Bone marrow (tissue), 2 donors: ENCODE measurements at places on chromosomes 3 and 15.

DNA sequence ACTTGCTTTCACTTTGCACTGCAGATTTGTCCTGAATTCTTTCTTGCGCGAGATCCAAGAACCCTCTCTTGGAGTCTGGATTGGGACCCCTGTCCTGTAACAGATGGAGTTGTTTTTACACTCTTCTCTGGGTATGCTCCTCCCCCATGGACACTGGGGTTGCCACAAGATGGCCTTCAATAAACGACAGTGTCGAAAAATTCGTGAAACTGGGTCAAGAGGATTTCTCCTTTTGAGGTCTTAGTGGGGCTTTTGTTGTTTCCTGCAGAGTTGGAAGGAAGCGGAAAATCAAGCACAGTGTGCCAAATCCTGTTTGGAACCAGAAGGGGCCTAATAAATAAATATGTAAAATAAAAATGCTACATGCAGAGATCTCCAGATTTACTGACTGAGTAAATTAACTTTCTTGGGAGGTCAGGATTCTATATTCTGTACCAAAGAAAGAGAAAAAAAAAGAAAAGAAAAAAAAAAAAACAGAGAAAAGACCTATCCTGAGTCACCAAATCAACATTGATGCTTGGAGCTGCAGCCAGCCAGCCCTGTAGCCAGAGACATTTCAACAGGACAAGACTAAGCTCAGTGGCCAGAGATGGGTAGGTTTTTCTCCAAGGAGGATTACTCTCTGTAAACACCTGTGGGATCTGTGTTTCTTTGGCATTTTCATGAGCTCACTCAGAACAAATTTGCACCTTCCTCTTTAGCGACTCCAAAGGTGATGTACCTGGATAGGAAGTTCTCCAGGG, 24.8 kb downstream of the CCDC80 start:
- no peak for DNase-seq

- DNase-seq, result no peak
Observed at GRCh38 chr3:16071206-16071605, 103.3 kb upstream of the GALNT15 start.

GRCh38 chr3:141303481-141304223, 64.7 kb upstream of the ZBTB38 start:
- DNase-seq, result no peak

GRCh38 chr3:17942856-17943255, 200.4 kb upstream of the TBC1D5 start:
- no peak for DNase-seq

DNA sequence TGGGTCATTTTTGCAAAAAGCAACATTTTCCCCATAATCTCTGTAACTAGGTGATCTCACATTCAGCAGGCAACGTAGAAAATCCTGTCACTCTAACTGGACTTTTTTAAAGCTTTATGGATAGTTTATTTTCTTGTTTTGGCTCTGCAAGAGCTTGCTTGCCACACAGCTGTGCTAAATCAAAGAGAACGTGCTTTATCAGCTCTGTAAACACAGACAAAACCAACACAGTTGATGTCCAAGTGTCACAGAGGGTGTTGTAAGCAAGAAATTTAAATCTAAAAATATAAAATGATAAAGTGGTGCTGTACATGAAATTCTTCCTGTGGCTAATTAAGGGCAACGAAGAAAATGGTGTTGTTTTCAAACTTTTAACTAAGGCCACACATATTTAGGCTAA, 97.5 kb upstream of the STAC start:
- DNase-seq, result no peak

GRCh38 chr3:105139881-105140560, 226.7 kb upstream of the ALCAM start:
- no peak for DNase-seq

DNA sequence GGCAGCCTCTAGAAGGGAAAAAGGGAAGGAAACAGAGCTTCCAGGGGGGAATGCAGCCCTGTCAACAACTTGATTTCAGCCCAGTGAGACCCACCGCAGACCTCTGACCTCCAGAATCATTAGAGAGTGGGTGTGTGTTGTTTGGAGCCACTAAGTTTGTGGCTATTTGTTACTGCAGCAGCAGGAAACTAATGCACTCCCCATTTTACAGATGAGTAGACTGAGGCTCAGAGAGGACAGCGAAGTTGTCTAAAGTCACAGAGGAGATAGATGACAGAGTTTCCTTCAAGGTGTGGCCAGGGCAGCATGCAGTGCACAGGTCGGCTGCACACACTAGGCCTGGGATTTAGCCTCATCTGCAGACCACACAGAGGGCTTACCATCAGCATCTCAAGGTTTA, 81.8 kb upstream of the ALDH1L1 start:
- no peak for DNase-seq

DNA sequence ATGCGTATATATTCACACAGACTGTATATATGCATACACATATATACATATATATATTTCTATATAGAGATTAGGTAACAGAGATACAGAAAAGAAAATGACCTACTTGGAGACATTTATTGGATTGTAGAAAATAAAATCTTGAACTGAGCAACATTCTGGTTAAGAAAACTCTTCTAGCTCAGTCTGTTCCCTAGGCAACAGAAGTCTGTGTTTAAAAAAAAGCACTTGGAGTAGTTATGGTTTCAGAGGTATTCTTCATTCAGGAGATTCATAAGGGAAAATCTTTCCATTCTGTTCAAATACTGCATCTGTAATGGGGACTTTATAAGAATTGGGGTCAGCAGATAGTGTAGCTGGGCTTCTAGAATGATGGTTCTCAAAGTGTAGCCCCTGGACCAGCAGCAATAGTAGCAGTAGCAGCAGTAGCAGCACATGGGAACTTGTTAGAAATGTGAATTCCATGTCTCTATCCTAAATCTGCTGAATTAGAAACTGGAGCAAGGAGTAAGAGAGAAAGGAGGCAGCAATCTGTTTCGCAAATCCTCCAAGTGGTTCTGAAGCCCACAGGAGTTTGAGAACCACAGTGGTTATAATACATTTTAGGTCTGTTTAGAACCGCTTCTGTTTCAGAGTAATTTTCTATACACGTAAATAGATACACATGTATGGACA, 112.8 kb upstream of the TMEM108 start:
- DNase-seq, result no peak

DNA sequence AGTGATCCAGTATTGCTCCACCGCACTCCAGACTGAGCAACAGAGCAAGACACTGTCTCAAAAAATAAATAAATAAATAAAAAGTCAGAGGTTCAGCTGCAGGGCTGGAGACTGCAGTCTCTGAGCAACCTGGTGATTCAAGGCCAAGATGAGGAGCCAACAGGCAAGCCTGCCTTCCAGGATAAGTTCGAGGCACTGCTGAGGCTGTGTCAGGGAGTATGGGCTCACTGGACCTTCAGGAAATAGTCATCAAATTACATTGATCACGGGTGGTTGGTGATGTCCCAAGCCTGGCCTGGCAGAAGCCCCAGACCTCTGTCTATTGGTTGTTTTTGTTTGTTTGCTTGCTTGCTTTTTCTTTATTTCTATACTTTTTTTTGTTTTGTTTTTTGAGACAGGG, 41.5 kb downstream of the IDH2 start:
- DNase-seq, result no peak

- DNase-seq, result no peak
Observed at GRCh38 chr15:66703540-66703941, 1.5 kb downstream of the SMAD6 start.

DNA sequence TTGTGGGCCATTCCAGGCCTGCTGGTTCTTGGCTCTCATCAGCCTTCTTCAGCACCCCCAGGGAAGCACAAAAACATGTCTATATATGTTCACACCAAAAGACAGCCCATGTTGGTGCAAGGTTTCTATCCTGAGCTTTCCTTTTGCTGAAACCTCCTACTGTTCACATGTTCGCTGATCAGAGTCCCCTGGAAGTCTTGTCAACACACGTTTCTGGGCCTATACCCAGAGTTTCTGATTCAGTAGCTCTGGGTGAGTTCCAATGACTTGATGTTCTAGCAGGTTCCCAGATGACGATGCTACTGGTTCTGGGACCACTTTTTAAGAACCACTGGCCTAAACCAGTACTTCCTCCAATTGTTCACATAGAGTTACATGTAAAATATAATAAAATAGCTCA, 46.0 kb downstream of the SUCNR1 start:
- no peak for DNase-seq

GRCh38 chr15:86649277-86649676, 569.6 kb downstream of the AGBL1 start:
- no peak for DNase-seq

DNA sequence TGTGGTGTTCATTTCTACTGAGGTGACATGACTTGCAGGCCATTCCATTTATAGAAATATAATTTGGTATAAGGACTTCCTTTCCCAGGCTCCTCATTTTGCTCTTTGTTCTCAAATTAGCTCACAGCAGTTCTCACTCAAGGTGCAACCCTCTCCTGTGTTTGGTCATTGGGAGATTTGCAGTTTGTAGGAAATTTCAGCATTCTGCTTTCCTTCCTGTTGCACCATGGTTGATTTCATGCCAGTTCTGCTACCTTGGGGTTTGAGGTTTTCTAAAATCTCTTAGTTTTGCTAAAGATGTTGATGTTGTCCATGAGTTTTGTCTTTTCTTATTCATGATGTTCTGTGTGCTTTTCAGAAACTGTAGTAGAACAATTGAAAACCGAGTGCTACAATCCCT, 65.7 kb upstream of the PROK2 start:
- no peak for DNase-seq

- DNase-seq, result no peak
Observed at GRCh38 chr3:189307963-189308362, 136.2 kb downstream of the TPRG1 start.

GRCh38 chr3:152317184-152317583, 48.5 kb downstream of the MBNL1 start:
- DNase-seq, result no peak

GRCh38 chr3:172541945-172542488, 18.8 kb upstream of the TNFSF10 start:
- DNase-seq, result no peak

GRCh38 chr3:60955034-60955433, 296.2 kb downstream of the FHIT start:
- no peak for DNase-seq

- DNase-seq, result no peak
Observed at GRCh38 chr3:108334701-108335100, 38.4 kb downstream of the HHLA2 start.

GRCh38 chr3:161274691-161275298, 53.7 kb downstream of the NMD3 start:
- DNase-seq, result no peak

DNA sequence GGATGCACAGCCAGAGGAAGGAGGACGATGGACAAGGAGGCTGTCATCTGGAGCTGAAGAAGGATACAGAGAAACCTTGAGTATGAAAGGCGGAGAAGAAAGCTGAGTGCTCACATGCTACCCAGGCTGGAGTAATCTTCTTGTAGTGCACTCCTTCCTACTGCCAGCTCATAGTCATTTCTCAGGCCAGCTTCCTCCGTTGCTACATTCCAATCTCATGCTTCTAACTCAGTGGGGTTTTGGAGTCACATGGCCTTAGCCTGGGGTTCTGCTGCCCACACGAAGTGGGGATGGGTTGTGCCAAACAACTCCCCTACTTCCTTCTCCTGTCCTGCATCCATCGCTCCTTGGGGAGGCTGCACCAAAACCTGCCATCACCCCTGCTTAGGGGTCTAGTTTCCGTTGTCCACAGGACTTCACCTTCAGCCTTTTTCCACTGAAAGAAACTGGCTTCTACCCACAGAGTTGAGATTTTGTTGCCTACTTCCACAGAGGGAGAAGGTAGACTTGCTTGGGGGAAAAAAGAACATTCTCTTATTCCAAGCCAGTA, 239.9 kb downstream of the EPHB1 start:
- DNase-seq, result no peak

DNA sequence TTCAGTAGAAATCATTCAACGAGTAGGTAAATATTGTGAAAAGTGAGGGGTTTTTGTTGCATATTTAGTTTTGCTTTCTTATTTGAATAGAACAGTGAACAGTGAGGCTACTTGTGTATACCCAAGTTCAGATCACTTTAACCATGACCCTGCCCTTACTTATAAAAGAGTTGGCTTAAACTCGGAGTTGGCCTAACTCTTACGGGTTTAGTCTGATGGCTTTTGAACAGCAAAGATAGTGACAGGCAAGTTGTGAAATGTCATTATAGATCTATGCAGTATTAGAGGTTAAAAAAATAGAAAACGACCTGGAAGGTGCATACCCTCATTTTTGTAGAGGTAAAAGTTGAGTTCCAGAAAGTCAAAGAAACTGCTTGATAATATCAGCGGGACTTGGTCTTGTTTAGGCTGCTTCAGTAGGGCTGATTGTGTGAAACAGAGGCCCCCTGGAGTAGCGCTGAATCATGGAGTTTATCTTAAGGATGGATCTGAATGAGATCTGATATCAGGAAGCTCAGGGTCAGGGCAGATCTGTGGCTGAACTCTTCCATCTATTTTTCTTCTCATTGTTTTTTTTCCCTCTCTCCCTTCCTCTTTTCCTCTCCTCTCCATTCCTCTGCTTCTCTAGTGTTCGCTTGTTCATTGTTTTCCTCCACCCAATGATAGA, 359.8 kb downstream of the LPP start:
- no peak for DNase-seq

DNA sequence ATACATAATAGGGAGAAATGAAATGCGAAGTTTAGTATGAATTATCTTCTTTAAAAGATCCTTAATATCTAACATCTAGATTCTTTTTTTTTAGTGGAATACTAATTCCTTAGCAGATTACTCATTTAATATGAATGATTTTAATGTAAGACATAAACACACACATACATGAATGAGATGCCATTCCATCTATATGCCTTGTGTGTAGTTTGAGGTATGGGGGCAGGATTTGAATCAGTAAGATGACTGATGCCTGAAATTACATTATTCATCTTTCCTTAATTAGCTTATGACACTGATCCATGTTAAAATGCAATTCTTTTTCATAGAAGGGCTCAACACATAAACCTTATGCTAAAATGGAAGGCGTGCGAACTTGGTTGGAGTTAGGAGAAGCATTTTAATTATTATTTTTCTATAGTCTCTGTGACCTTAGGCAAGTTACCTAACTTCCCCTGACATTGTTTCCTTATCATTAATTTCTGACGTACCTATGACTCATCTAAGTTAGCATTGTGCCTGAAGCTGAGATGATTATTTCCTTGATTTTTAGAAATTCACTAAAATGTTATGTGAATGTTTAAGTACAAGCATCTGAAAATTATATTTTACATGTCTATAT, 10.8 kb upstream of the BNIP2 start:
- DNase-seq, result no peak

DNA sequence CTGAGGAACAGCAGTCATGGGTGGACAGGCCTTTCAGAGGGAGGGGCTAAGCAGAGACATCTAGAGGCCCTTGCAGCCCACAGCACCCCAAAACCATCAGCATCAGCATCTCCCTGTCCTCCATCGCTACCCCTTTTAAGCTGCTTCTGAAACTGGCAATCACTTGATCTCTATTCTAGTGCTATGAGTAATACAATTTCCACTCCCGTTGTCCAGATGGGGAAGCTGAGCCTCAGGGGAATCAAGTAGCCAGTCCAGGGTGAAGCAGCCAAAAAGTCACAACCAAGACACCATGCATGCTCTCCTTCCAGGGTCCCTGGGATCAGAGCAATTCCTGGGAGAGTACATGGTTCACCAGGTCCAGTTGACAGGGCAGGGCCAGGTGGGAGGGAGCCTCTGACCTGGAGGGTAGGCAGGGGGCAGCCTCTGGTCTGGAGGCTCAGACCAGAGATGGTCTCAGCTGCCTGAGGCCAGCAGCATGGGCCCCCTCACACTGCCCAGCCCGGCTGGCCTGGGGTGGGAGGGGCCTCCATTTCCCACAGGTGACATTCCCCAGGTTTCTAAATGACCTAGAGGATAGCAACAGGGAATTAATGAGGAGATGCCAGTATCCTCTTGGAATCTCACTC, 30.0 kb downstream of the KLHL25 start:
- DNase-seq, result no peak
